ENCODE measurements at places on chromosomes 6 and 20.

DNA sequence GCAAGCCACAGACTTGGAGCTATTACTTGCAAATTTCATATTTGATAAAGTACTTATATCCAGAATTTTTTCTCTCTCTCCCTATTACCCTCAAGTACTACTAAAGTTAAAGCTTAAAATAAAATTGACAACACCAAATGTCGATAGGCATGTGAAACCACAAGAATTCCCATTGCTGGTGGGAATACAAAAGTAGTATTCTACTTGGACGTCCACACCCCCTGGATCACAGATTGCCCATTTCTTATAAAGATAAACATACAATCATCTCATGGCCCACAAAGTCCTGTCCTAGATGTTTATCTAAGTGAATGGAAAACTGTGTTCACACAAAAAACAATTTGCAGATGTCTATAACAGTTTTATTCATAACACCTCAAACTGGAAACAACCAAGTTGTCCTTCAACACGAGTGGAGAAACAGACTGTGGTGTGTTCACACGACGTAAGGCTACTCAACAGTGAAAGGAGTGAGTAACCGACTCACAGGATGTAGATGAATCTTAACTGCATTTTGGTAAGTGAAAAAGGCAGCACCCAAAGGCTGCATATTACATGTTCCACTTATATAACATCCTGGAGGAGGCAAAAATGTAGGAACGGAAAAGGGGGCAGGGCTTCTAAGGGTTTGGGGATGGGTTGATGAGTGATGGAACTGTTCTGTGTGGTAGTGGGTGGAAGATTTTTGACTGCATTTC lies 297.4 kb downstream of the THBS2 start:
- no peak for DNase-seq

DNA sequence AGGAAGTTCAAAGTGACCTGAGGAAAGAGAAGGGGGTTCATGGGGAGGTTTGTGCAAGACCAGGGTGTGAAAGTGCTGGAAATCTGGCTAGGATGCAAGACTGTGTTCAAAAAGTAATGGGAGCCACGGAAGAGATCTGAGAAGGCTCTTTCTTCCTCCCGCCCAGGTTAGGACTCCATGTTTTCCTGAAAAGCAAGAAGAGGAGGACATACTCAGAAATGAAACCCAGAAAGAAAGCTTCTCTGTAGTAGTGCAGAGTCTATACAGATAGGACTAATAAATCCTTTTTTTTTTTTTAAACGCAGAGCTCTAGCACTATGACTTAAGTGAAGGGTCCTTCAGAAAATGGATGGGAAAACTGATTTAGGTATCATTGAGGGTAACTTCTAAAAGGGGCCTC lies 3.2 kb upstream of the DDO start:
- no peak for DNase-seq

DNA sequence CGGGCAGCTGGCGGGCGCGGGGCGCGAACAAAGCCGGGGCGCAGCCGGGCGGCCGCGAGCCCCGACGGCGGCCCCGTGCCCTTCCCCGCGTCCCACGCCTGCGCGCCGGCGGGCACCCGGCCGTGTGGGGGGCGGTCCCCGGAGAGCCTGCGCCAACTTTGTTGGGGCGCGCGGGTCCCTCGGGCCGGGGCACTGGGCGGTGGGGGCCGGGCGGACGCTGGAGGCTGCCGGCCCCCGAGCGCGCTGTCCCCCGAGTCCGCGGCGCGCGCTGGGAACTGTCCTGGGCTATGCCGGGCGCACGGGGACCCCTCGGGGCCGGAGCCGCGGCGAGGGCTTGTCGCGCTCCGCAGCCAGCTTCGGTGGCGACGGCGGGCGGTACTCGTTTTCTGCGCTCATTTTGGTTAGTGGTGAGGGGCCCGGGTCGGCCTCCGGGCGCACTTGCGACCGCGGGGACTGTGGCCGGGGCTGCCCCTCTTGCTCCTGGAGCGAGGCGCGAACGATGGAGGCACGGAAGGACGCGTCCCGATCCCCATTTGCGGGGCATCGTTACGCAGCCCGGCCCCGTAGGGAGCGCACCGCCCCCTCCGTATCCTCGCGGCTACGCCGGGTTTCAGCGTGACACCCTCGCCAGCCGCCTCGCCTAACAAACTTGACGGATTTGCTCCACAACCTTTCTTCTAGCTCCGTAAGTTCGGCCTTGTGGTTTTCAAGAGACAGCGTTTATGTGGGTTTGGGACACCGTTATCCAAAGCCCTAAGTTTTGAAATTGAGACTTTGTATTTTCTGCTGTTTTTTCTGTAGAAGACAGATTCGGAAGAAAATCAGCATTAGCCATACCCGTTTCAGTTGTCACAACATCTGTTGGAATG lies 622 bp downstream of the SS18L1 start:
- peak; percentile 34 for DNase-seq

GRCh38 chr6:156017838-156018237 lies 562.2 kb upstream of the NOX3 start:
- no peak for DNase-seq

GRCh38 chr6:106046116-106046853 lies 39.9 kb upstream of the PRDM1 start:
- DNase-seq = no peak

DNA sequence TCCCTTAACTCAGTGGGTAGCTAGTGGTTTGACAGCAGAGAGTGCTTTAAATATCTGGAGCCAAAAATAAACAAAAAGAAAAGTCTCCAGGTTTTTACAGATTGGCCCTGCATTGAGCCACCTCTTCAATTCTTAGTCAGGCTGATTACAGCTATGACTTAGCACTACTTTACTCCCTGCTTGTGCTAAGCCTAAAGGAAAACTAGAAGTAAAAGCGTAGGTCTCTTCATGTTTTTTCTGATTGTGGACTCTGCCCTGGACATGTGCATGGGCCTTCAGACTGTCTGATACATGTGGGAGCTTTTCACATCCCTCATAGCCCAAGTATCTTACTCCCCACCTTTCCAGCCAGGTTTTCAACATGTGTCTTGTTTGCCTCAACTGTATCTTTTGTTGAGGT lies 33.3 kb downstream of the KPNA5 start:
- DNase-seq = no peak

- no peak for DNase-seq
These were observed 330.8 kb downstream of the BCKDHB start for GRCh38 chr6:80437221-80437620.

GRCh38 chr6:36928547-36928918 lies 26.0 kb upstream of the PI16 start:
- DNase-seq = no peak

GRCh38 chr6:33154349-33154748 lies 37.9 kb downstream of the COL11A2 start:
- DNase-seq = no peak

GRCh38 chr6:37779902-37780628 lies 39.5 kb upstream of the ZFAND3 start:
- DNase-seq = no peak

- DNase-seq = no peak
These were observed 320.2 kb downstream of the BTBD9 start for GRCh38 chr6:38319256-38320212.

DNA sequence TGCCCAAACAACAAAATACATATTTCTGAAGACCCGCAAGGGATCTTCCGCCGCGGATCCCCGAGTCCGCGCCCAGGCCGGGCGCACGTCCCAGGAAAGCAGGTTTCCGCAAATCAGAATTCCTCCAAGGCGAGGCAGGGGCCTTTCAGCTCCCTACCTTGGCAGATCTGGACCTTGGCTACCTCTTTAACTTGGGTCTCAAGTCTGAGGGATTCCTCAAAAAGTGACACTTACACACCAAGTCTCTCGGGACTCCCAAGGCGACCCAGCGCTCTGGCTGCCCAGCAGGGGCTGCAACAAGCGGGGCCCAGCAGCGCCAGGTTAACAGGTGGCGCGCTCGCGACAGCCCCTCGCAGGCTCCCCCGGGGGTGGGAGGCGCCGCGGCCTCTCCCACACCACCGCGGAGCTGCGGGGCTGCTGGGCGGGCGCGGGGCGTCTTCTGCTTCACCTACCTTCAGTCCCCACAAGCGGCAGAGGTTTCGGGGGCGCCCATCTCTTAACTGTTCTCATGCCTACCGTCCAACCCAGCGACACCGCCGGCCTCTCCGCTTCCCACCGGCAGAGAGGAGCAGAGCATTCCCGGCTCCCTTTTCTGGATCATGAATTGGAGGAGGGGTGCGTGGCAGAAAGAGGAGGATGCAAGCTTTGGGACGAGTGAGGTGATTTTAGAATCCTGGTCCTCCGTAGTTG lies 414 bp downstream of the SIM1 start:
- no peak for DNase-seq

- no peak for DNase-seq
These were observed 23.6 kb downstream of the PRKN start for GRCh38 chr6:162704001-162704400.

GRCh38 chr6:24539416-24539815 lies 44.6 kb downstream of the ALDH5A1 start:
- no peak for DNase-seq

DNA sequence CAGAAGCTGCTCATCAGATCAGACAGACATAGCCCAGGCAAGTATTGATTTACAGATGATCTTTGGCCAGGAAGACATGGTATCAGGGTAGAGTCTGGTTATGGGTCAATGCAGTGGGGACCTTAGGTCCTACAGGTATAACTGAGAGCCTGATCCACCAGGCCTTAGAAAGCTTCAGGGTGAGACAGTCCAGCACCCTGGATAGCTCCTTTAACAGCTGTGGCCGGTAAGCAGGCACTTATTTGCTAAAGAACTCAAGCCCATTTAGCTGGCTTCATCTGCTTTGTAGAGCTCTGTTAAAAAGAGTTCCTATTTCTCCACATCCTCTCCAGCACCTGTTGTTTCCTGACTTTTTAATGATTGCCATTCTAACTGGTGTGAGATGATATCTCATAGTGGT lies 39.6 kb downstream of the ESR1 start:
- DNase-seq = peak; percentile 14

DNA sequence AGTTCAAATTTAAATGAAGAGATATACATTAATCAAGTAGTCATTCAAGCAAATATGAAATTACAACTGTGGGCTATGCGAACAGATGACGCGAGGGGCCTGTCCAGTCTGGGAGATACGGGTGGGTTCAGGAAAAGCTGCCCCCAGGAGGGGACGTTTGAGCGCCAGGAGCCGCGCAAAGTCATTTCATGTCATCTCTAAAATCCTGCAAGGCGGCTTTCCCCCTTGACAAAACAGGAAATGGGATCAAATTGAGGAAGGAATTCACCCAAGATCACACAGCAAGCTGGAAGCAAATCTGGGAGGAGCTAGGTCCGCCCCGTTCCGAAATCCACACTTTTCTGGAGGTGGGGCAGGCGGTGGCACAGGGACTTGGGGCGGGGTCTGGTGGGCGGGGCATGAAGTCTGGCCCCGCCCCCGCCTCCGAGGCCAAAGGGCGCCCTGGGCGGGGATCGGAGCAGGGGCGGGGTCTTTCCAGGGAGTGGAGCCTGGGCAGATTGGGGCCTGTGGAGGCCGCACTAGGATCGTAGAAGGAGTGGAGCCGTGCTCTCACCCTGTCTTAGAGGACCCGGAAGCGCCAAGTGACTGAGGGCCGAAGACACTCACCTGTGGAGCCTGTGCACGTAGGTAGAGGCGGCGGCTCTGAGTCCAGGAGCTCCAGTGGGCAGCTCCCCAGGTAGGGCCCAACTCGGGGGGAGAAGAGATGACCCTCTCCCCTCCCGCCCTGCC lies at the start of gene LPIN3:
Gene LPIN3 (plus strand): TSS at position 495 of the 729 bp plus-strand sequence. CDS start 4,983 bp downstream, outside the sequence.
- no peak for DNase-seq

- DNase-seq = peak; percentile 56
These were observed 58.6 kb downstream of the SYNJ2 start for GRCh38 chr6:158040051-158040803.

DNA sequence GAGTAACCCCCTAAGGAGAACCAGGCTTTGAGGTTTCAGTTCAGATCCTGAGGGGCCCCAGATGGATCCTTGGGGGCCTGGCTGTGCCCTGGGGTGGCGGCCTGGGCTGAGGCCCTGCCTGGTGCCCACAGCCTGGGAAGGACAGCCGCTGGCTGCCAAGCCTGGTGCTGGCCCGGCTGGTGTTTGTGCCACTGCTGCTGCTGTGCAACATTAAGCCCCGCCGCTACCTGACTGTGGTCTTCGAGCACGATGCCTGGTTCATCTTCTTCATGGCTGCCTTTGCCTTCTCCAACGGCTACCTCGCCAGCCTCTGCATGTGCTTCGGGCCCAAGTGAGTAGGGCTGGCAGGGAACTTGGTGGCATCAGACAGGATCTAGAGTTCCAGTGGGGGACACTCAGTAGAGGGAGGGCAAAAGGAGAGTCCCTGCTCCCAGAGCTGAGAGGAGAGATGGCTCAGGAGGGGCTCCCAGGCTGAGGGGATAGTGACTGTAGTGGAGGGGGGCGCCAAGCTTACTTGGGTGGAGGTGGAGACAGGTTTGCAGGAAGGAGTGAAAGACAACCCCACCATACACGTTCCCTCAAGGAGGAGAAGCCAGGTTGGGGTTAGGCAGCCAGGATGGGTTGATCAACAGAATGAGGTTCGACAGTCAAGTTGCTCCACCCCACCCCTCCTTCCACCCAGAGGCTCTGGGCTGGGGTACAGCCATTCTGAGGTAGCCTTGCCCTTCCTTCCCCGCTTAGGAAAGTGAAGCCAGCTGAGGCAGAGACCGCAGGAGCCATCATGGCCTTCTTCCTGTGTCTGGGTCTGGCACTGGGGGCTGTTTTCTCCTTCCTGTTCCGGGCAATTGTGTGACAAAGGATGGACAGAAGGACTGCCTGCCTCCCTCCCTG lies 9.5 kb downstream of the SLC29A1 start:
- no peak for DNase-seq

DNA sequence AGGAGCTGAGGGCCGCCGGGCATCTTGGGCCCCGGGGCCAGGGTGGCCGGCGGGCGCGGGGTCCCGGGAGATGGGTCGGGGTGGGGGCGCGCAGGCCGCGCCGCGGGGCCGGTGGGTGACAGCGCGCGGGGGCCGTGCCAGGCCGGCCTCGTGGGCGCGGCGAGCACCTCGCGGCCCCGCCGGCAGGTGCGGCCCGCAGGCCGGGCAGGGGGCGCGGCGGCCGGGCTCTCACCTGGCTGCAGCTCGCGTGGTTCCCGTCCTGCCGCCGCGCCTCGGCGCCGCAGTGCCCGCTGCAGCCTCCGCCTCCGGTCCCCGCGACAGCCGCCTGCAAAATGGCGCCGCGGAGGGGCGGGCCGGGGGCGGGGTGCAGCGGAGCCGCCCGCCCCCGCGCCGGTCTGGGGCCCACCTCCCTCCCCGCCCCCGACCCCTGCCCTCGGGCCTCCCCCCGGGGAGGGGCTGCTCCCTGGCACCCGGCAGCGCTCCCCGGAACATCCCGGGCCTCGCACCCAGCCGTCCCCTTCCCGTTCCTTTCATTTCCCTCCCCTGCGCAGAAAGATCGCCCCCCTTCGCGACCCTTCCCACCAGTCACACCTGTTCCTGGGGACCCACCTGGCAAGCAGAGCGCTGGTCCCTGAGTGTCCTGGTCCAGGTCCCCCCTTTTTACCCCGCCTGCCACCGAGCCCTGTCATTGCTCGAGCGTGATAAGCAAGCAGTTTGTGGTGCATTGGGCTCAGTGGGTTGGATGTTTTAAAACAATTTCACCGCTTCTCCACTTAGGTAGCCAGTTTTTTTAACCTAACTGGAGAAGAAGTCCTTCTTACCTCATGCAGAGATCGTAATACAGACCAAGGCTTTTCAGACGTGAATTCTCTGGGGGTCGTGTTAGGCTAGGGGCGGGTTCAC lies at the start of gene SLC23A2:
Gene SLC23A2 (minus strand): TSS at position 337 of the 903 bp plus-strand sequence. CDS start 68,948 bp downstream, outside the sequence.
- peak; percentile 26 for DNase-seq

Data from GDM1 (cell line).